A549 treated with Mapracorat at 1 μM for 4 hours (cell line): ENCODE measurements at places on chromosomes 6 and 20. TPM values are rescaled to one million over a fixed set of nuclear protein-coding genes. Genes with fewer than 3 reads are reported as not detected.

CFAP61 gene
- 0.16 to 0.48 TPM (median 0.47 TPM) in 4 of 5 replicates, not detected in the other for total RNA-seq

PDE10A gene
- total RNA-seq = 23.4 to 29.8 TPM (median 27.4 TPM) in 5 replicates

UBD gene
- total RNA-seq = 0.33 to 1.0 TPM (median 0.87 TPM) in 5 replicates

GSTA3 gene
- not detected in 5 replicates for total RNA-seq

FLOT1 gene
- total RNA-seq = 84.0 to 102 TPM (median 90.7 TPM) in 5 replicates

WFDC10B gene
- total RNA-seq = not detected in 5 replicates

EPPIN gene
- total RNA-seq = not detected in 5 replicates

TFAP2D gene
- not detected in 5 replicates for total RNA-seq

SPATS1 gene
- total RNA-seq = not detected in 5 replicates

VAPB gene
- total RNA-seq = 48.3 to 54.3 TPM (median 53.1 TPM) in 5 replicates

HSPA1L gene
- 1.3 to 1.8 TPM (median 1.5 TPM) in 5 replicates for total RNA-seq

EYA4 gene
- total RNA-seq = 8.3 to 10.9 TPM (median 9.2 TPM) in 5 replicates

ZNF322 gene
- total RNA-seq = 4.7 to 6.3 TPM (median 5.9 TPM) in 5 replicates

NKAPL gene
- not detected in 5 replicates for total RNA-seq

ZNF311 gene
- total RNA-seq = 0.10 to 0.29 TPM (median 0.18 TPM) in 5 replicates

COL21A1 gene
- 0.50 to 1.0 TPM (median 0.60 TPM) in 5 replicates for total RNA-seq
